ENCODE measurements at places on chromosomes 13 and 19.

DNA sequence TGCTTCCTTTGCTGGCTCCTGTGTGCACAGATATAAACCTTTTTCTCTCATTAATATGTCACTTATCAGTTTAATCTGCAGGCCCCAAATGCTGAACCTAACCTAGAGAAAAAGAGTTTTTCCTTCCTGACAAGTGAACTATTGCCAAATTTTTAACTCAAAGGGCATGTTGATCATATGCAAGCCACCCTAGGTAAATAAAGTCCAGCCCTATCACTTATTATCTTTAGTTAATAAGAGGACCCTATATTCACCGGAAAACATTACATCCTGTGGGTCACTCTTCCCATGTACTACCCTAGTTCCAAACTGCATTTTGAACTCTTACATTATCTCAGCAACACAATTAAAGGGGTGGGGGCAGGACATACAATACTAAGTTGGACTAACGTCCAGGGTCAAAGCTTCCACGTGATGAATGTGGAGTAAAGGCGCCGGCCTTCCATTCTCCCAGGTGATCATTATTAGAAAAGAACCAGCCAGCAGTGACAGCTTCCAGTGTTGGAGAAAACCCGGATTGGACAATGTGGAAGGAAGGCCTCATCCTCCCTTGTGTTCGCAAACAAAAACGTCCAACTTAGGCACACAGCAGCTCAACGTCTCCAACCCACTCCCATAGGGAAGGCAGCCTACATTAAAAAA lies 86.6 kb downstream of the STK24 start:
- DNase-seq, result no peak

DNA sequence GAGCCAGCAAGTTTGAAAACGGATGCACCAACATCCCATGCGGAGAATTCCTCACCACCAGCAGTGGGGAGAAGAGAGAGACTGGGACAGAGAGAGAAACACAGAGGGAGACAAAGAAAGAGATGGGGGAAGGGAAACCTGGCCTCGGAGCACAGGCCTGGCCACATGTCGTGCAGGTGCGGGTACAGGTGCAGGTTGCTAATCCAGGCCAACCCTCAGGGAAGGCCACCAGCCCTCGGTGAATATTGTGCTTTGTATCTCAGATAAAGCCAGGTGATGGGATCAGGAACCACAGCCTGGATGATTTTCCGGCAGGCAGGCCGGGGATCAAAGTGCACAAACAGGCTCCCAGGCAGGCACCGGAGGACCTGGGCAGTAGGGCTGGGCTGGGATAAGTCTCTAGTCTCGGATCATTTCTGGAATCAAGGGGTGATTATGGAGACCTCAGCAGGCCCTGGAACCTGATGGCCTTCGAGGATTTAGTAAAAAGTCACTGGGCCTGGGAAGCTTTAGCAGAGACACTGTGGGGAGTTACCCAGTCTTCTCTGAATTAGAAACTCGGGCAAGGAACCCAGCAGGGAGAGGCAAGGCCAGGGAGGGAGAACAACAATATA lies 3.7 kb downstream of the GAS6 start:
- DNase-seq, result no peak

- no peak for DNase-seq
Observed at GRCh38 chr19:10091895-10092641, 6.0 kb downstream of the SHFL start.

GRCh38 chr13:101211261-101211660 lies 205.0 kb downstream of the NALCN start:
- DNase-seq, result no peak

DNA sequence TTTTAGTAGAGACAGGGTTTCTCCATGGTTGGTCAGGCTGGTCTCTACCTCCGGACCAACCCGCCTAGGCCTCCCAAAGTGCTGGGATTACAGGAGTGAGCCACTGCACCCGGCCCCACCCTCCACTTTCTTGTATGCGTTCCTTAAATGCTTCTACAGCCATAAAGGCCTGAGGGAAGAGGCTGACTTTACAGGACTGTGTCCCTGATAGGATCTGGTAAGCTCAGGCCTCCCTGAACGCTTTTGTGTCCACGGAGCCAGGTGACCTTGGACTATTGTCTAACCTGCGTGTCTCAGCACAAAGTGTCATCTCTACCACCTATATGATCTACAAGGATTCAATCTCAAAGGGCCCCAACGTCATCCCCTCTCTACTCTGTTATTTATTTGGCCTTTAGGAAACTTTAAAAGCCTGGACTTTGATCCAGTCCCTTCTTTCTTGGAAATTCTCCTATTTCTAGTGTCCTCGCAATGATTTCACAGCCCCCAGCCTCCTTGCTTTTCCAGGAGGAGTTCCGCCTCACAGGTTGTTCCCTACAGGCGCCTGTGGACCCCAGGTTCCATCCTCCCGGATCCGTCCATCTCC lies 701 bp downstream of the ZNF552 start:
- no peak for DNase-seq

DNA sequence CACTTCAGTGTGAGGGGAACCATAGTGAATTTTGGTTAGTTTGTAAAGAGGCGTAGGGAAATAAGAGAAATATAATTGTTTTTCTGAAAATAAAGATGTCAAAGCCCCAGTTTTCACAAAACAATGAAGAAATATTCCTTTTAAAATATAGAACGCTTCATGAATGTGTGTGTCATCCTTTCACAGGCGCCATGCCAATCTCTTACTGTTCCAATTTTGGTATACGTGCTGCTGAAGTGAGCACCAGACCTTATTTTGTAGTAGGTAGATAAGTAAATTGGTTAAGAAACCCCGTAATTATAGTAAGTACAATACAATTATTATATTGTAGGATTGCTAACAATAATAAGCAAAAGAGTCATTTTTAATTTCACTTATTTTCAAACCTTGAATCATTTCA lies 43.3 kb downstream of the NAA16 start:
- no peak for DNase-seq

DNA sequence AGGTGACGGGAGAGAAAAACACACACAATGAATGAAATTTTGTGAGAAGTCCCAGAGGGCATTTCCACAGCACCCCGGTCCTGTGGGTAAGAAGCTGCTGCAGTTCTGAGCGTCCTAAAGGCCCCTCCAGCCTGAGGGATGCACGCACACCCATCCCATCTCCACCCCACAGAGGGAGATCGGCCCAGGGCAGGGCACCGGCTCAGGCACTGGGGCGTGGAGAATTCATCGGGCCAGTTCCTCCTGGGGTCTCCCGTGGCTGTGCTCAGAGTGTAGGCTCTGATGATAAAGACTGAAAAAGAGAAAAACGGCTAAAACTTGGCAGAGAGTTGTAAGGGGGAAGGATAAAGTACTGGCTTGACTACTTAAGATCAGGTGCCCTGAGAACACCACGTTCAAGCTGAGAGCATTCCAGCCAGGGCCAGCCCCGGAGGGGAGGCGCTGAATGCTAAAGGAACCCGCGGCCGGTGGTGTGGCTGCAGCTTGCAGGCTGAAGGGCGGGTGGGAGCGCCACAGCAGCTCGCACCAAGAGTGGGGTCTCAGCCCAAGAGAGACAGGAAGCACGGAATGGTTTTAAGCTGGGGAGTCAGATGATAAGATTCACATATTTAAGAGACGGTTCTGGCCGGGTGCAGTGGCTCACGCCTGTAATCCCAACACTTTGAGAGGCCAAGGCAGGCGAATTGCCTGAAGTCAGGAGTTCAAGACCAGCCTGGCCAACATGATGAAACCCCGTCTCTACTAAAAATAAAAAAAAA lies 121.9 kb upstream of the SPACA7 start:
- no peak for DNase-seq

GRCh38 chr19:2345076-2345475 lies 15.0 kb upstream of the TMPRSS9 start:
- DNase-seq, result no peak

DNA sequence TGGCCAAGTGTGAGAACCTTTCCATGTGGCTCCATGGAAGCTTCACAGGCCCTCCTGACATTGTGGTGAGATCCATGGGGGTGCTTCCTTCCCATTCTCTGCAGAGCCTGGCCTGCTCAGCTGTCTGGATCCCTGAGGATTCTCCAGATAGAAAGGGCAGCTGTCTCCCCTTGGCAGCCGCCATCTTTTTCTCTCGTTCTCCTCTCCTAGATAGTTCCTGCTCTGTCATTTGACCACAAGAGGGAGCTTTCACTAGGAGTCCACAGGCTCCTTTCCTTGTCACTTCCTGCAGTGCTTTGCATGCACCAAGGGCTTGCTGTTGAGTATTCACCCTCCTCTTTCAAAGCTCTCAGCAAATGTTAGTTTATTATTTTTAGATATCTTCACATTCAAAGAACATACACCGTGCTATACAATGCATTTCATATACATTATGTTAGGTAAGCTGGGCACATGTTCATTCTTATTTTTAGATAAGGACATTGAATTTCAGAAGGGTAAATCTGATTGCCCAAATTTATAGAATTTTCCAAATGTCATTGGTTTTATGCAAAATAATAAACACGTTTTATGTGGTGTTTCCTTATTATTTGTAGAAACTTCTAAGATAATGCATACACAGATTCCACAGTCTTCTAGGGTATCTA lies 133.2 kb downstream of the FRY start:
- no peak for DNase-seq

DNA sequence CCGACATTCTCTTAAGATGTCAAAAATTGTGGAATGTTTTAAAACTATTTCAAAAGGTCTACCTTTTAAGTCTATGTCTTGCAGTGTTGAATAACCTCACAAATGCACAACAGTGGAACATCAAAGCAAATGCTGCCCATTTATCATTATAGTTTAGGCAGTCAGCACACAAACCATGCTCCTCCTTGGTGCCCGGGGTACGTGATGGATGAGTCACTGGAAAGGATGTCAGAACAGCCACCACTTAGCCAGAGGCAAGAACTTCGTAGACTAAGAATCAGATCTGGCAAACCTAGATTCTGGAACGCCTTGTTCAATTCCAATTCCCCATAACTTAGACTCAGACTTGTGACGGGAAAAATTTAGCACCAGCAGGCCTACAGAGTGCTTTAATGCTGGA lies 343.6 kb downstream of the FGF9 start:
- no peak for DNase-seq
